ENCODE measurements at places on chromosomes 4 and X. TPM values are rescaled to one million over a fixed set of nuclear protein-coding genes. Genes with fewer than 3 reads are reported as not detected.

Gene PCDH11X
- total RNA-seq = not detected

Gene AFM
- not detected for total RNA-seq

Gene XKRX
- 0.55 TPM for total RNA-seq

Gene EPHA5
- 2.2 TPM for total RNA-seq

Gene ADGRG2
- total RNA-seq = 1.4 TPM

Gene PRAF2
- total RNA-seq = 0.69 TPM

Gene SCML2
- 4.8 TPM for total RNA-seq

DNA sequence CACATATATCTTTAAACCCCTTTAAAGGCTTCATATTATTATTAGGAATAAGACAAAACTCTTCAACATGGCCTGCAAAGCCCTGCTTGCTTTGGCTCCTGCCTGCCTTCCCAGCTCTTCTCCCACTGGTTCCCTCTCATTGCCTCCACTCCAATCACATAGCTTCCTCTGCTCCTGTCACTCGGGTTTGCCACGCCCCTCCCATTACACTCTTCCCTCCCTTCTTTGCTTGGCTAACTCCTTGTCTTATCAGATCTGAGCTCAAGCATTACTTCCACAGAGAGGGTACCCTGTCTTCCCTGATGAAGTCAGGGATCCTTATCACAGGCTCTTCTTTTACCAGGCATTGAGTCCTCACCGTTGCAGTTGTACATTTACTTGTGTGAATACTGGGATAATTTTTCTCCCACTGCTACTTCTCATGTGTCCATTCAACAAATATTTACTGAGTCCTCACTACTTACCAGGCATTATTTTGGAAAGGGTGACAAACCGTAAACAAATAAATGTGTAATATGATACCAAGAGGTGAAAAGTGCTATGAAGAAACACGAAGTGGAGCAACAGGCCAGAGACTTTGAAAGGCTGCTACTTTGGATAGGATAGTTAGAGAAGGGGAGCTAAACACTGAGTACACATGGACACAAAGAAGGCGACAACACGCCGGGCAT is 3.2 kb upstream of the VGLL1 start:
- peaks cover 46% of the 10 kb centered on the region for H3K4me1 ChIP-seq
- no peaks in the 10 kb centered on the region for H3K36me3 ChIP-seq
- no peak overlapping the region for H3K4me3 ChIP-seq
- DNase-seq = peak; percentile 52
- H3K27ac ChIP-seq = peak overlapping the region; percentile 53

DNA sequence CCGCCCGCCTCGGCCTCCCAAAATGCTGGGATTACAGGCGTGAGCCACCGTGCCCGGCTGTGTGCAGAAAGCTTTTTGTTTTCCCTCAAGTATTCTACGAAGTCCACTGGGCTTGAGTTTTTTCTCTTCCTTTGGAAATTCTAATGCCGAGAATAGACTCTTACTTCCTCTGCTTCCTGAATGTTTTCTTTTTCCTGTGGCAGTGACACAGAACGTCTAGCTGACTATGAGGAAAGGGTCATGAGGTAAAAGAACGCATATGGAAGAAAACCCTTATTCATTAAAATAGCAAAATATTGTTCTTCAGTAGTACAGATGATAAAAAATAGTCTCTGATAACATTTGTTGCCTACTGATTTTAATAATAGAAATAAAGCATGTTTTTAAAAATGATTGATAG is 4.9 kb upstream of the SLC25A4 start:
- no peaks in the 10 kb centered on the region for H3K4me1 ChIP-seq
- no peak for DNase-seq
- H3K36me3 ChIP-seq = no peaks in the 10 kb centered on the region
- no peak overlapping the region for H3K27ac ChIP-seq
- H3K27me3 ChIP-seq = no peaks in the 10 kb centered on the region

DNA sequence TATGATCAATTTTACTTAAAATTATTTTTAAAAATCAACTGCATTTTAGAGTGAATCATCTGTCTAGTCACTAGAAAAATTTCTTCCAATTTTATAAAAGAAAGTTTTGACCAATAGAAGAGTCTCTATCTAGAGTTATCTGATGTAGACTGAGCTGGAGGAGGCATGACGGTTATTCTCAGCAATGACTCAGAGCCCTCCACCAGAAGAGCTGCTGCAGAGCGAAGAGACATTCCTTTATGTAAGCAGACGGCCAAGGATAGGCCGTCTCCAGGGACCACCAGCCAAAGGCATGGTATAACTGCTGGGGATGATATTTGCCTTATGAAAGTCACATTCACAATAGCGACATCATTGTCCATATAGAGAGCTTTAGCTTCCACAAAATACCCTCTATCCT is 23.0 kb downstream of the LDB2 start:
- no peaks in the 10 kb centered on the region for H3K4me1 ChIP-seq
- no peak overlapping the region for H3K4me3 ChIP-seq
- no peaks in the 10 kb centered on the region for H3K36me3 ChIP-seq
- no peak overlapping the region for H3K27ac ChIP-seq

GRCh38 chrX:119655125-119655524 is 37.8 kb downstream of the SEPTIN6 start:
- DNase-seq = peak; percentile 21
- no peak overlapping the region for H3K4me3 ChIP-seq
- H3K27ac ChIP-seq = 0 out of 2 replicates have a peak overlapping the region, but pooled peaks have one; percentile 15
- H3K36me3 ChIP-seq = no peaks in the 10 kb centered on the region
- peaks cover 17% of the 10 kb centered on the region for H3K4me1 ChIP-seq
- no peaks in the 10 kb centered on the region for H3K27me3 ChIP-seq

- DNase-seq = no peak
- H3K4me1 ChIP-seq = peaks cover 17% of the 10 kb centered on the region
- H3K36me3 ChIP-seq = no peaks in the 10 kb centered on the region
- H3K27ac ChIP-seq = no peak overlapping the region
- no peak overlapping the region for H3K4me3 ChIP-seq
These were observed 40.0 kb downstream of the FGFRL1 start for GRCh38 chr4:1051472-1051871.

- H3K4me3 ChIP-seq = no peak overlapping the region
- no peaks in the 10 kb centered on the region for H3K36me3 ChIP-seq
- H3K27me3 ChIP-seq = no peaks in the 10 kb centered on the region
- no peak overlapping the region for H3K27ac ChIP-seq
These were observed 676.4 kb upstream of the INTU start for GRCh38 chr4:126956184-126956897.

DNA sequence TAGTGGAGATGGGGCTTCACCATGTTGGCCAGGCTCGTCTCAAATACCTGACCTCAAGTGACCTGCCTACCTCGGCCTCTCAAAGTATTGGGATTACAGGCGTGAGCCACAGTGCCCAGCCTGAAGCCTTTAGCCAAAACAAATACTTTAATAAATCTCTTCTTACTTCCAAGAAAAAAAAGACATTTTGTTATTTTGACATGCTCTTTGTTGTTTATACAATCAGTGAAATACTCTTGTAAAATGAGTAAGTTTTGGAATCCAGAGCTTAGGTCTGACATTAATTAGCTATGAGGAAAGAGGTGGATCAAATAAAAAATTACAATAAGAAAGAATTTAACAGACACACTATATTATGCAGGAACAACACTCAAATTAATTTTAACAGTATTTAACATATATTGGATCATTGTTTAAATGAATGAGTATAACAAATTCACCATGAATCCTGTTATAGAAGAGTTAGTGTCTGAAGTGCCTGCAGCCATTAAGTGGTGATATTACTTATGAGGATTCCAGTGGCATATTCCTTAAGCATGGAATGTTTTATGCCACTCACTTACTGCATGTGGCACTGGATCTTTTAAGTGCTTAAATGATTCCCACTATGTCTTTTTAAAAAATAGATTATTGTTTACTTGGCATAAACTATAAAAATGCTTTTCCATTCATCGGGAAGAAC is 260.1 kb upstream of the GIMD1 start:
- no peaks in the 10 kb centered on the region for H3K27me3 ChIP-seq
- no peak for DNase-seq
- H3K36me3 ChIP-seq = no peaks in the 10 kb centered on the region

DNA sequence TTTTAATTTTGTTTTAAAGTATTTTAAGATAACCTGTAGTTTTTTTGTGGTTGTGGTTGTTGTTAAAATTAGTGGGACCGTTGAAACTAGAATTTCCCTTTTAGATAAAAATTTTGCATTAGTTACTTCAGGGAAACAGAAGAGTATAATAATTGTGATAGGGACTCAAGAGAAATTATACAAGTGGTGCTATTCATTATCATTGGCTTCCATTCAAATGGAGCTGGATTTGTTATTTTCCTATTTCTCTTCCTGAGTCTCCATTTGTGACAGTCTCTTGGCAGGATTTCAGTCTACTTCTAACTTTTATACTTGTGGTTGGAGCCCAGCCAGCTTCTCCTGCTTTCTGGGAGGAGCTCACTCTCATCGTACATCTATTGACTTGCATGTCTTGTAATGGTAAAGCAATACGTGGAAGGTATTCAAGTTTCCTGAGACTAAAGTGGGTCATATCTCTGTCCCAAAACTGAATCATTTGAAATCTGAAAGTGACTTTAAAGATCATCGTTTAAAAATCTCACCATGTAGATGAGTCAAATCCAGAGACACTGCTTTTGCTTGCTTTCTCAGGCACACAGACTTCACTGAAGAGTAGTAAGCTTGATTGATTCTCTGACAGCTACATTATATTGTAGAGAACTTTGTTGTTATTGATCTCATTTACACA is 155.8 kb downstream of the RPA4 start:
- no peaks in the 10 kb centered on the region for H3K36me3 ChIP-seq
- DNase-seq = peak; percentile 40
- H3K27ac ChIP-seq = no peak overlapping the region
- no peak overlapping the region for H3K4me3 ChIP-seq

GRCh38 chrX:85941275-85941674 is 106.1 kb downstream of the CHM start:
- no peaks in the 10 kb centered on the region for H3K4me1 ChIP-seq
- no peaks in the 10 kb centered on the region for H3K27me3 ChIP-seq
- peaks cover 5% of the 10 kb centered on the region for H3K36me3 ChIP-seq
- no peak for DNase-seq
- H3K27ac ChIP-seq = no peak overlapping the region
- no peak overlapping the region for H3K4me3 ChIP-seq

DNA sequence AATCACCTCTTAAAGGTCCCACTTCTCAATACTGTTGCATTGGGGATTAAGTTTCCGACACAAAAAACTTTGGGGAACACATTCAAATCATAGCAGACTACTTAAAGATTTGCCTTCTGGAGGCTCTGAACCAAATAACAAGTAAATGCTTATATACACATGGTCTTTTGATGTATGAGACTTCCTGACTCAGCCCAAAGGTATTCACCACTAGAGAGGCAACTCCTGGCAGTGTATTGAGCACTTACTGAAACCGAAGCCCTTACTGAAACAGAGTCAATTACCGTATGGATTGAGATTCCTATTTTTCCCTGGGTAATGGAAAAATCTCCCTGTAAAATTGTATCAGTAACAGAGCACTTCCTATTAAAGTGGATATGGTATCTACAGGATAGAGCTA is 45.4 kb downstream of the ZCCHC13 start:
- no peaks in the 10 kb centered on the region for H3K36me3 ChIP-seq
- no peak overlapping the region for H3K27ac ChIP-seq
- DNase-seq = peak; percentile 69

DNA sequence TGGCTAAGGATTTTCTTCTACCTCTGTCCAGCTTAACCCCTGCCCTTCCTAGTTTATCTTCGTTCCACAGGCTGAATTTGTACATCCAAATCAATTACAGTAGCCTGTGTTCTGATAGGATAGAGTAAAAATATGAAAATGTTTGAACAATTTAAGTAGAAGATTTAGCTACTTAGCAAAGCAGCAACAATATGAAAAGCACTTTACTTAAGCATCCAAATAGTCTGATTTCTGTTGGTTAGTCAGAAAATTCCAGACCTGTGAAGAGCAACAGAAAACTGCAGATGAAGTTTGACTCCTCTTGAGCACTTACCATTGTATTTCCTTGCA is 2.0 kb downstream of the ARSJ start:
- peaks cover 19% of the 10 kb centered on the region for H3K4me1 ChIP-seq
- peak overlapping the region; percentile 74 for H3K4me3 ChIP-seq
- no peaks in the 10 kb centered on the region for H3K27me3 ChIP-seq
- DNase-seq = no peak

DNA sequence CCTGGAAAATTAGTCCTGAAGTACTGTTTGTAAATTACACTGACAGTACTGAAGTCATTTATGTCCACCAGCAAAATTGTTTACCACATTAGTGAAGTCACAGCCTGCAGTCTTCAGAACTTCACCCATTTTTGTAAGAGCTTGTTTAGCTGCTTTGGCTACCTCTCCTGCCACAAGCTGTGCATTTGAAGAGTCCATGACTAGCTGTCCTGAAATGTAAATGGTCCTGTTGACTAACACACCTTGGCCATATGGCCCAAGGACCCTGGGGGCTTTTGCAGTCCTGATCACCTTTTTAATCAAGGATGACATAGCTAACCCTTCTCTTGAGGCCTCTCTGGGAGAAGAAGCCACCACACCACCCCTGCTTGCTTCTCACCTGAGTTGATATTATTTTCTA is 21.4 kb upstream of the ZNF518B start:
- no peaks in the 10 kb centered on the region for H3K36me3 ChIP-seq
- H3K4me1 ChIP-seq = no peaks in the 10 kb centered on the region
- DNase-seq = no peak
- H3K4me3 ChIP-seq = no peak overlapping the region
- no peaks in the 10 kb centered on the region for H3K27me3 ChIP-seq

- peaks cover 11% of the 10 kb centered on the region for H3K36me3 ChIP-seq
- H3K27me3 ChIP-seq = no peaks in the 10 kb centered on the region
- H3K4me1 ChIP-seq = no peaks in the 10 kb centered on the region
- H3K27ac ChIP-seq = no peak overlapping the region
These were observed 106.5 kb downstream of the FAM193A start for GRCh38 chr4:2642968-2643367.

- H3K4me1 ChIP-seq = peaks cover 32% of the 10 kb centered on the region
- H3K27me3 ChIP-seq = no peaks in the 10 kb centered on the region
- DNase-seq = no peak
- no peak overlapping the region for H3K4me3 ChIP-seq
- no peaks in the 10 kb centered on the region for H3K36me3 ChIP-seq
These were observed 110.4 kb upstream of the ATXN3L start for GRCh38 chrX:13430136-13430827.

DNA sequence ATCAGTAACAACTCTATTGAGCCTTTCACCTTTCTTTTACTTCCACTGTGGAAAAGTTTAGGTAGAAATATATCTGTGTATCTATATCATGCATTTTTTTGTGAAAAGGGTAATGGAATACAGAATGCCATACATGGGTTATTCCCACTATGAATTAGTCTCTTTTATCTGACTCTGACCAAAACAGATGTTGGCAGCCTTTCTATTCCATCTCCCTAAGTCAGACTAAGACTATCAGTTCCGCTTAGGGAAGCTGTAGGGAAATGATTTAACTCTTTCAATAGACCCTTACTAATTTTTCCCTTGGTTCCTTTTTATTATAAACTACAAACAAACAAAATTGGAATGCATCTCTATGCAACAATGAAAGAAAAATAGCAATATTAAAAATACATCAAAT is 92.3 kb upstream of the LEF1 start:
- no peaks in the 10 kb centered on the region for H3K4me1 ChIP-seq
- no peak overlapping the region for H3K4me3 ChIP-seq
- H3K36me3 ChIP-seq = no peaks in the 10 kb centered on the region
- DNase-seq = no peak
- H3K27ac ChIP-seq = no peak overlapping the region

DNA sequence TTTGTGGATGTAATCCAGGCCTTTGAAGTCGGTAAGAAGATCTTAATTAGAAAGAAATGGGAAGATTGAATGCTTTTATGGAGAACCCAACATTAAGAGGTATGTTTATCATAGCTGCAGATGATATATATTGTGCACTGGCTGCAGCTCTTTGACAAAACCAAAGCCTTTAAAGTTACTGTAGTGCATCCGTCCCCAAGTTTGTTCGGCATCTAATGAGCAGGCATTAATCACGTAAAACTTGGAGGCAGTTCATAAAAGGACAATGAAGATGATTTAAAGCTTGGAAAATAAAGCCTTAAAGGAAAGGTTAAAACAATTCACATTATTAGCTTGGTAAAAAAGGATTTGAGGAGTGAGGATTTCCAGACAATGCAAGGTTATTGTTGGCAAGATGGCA is 150.8 kb upstream of the ARX start:
- no peaks in the 10 kb centered on the region for H3K4me1 ChIP-seq
- H3K27me3 ChIP-seq = peaks cover 9% of the 10 kb centered on the region

All from PC-3 (cell line).